ENCODE measurements at places on chromosomes 12 and 14.

GRCh38 chr12:67367843-67368242 lies 98.7 kb downstream of the CAND1 start:
- DNase-seq = no peak

- no peak for DNase-seq
These were observed 2.9 kb downstream of the SCNN1A start for GRCh38 chr12:6372403-6373003.

DNA sequence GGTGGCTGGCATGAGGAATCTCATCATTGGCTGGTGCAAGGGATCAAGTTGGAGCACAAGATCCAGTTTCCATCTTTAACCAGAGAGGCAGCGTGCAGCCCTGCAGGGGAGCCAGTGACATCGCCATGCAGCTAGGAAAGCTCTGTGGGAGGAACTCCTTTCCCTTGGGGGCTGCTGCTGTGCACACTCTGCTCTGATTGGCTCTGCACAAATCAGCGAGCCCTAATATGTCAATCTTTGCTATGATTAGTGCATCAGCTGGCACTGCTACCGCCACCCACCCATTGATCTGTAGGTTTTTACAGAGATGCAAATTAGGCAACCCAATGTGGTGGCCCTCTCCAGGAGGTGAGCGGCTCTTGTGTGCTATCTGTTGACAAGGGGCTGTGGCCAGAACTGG lies 262.6 kb downstream of the PCNX1 start:
- no peak for DNase-seq

DNA sequence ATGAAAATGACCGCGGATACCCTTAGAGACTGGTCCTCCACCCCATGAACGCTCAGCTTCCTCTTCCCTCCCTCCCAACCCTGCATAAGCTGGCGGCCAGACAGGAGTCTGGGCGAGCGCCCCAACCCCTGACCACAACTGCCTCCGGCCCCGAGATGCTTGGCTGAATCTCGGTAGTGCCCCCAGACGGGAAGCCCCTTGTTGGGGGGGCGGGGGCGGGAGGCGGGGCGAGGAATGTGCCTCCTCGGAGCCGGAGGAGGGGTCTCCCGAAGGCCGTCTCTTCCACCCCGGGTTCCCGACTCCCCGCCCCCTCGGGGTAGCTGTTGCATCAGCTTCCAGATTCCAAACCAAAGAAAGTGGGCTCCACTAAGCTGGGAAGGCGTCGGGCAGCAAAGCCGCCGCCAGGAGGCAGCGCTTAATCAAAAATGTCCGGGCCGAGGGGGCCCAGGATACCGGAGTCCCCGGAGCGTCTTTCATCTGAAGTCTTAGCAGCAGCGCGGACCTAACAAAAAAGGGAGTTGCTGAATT lies 7.1 kb upstream of the MRPL52 start:
- no peak for DNase-seq

GRCh38 chr12:2297004-2297403 lies 244.2 kb downstream of the CACNA1C start:
- no peak for DNase-seq

GRCh38 chr12:12019881-12020280 lies 50.9 kb upstream of the BCL2L14 start:
- no peak for DNase-seq

DNA sequence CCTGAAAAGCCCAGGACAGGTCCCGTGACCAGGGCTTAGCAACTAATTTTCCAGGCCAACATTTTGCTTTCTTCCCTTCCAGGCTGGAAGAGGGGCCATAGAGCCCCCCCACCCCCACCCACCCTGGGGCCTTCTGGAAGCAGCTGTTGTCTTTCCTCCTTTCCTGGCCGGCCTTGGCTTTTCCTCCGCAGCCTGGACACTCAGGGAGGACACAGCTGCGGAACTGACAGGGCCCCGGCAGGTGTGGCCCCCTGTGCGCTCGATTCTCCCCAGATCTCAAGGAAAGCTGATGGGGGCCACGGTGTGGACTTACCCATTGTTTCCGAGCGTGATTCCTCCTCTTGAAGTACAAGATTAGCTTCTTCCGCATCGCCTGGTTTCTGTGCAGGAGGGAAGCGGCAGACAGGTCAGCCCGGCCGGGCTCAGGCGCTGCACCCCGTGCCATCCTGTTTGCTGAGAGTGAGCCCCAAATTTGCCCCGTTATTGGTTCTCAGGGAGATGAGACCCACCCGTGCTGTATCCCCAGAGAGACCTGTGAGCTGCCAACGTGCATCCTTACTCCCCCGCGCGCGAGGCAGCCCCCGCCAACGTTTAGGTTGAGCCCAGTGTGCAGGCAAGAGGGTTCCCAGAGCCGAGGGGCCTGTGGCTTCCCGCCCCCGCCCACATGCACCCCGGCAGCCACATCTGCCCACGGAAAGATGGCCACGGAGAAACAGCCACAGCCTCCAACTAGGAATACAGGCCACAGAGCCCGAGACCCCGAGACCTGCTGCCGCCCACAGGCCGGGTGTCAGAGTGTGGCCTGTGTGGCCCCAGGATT lies 129.6 kb downstream of the NCOR2 start:
- no peak for DNase-seq
